HuH-7 (cell line): ENCODE measurements at places on chromosomes 16 and 17.

- DNase-seq: no peak
Measured at GRCh38 chr16:82867485-82867884, 240.7 kb downstream of the CDH13 start.

GRCh38 chr16:69093974-69094373 lies 11.5 kb upstream of the HAS3 start:
- no peak for DNase-seq

DNA sequence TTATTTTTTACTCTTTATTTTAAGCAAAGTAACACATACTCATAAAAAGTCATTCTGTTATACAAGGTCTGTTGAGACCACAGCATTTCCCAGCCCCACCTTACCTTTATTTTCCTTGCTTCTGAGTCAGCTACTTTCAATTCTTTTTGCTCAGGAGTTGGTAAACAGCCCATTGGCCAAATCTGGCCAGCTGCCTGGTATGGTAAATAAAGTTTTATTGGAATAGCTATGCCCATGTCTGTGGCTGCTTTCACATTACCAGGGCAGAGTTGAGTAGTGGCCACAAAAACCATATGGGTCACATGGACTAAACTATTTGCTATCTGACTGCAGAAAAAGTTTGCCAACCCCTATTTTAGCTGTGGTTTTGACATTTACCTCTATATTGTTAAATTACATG lies 3.4 kb upstream of the NSRP1 start:
- DNase-seq: no peak

GRCh38 chr17:27991462-27991993 lies 50.9 kb upstream of the NLK start:
- no peak for DNase-seq

DNA sequence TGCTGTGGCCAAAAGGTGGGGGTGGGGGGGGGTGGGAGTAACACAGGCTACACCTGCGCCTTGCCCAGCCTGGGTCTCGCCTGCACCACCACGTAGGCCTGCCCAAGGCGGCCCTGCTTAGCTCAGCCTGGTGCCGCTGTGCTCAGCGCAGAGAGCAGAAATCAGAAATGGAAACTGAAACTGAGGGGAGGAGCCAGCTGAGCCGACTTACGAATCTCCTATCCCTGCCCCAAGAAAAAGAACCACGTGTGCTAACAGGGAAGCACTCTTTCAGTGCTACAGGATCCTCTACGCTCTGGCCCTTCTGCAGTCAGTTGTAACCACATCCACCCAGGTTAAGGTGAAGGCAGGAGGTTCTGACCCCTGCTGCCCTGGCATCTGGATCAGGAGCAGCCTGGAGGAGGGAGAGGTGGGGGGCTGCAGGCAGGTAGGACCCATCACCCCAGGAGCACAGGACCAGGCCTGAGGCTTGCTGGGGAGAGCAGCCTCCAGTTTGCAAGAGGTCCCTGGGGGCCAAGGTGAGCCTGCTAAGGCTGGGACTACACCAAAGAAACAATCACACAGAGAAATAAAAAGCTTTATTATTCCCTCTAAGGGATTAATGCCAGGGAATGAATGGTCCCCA lies at the start of gene DHX58:
Gene DHX58 (minus strand): TSS at position 163 of the 625 bp plus-strand sequence. CDS start 822 bp downstream, outside the sequence.
- no peak for DNase-seq

GRCh38 chr16:13335879-13336278 lies 434.5 kb downstream of the SHISA9 start:
- no peak for DNase-seq

DNA sequence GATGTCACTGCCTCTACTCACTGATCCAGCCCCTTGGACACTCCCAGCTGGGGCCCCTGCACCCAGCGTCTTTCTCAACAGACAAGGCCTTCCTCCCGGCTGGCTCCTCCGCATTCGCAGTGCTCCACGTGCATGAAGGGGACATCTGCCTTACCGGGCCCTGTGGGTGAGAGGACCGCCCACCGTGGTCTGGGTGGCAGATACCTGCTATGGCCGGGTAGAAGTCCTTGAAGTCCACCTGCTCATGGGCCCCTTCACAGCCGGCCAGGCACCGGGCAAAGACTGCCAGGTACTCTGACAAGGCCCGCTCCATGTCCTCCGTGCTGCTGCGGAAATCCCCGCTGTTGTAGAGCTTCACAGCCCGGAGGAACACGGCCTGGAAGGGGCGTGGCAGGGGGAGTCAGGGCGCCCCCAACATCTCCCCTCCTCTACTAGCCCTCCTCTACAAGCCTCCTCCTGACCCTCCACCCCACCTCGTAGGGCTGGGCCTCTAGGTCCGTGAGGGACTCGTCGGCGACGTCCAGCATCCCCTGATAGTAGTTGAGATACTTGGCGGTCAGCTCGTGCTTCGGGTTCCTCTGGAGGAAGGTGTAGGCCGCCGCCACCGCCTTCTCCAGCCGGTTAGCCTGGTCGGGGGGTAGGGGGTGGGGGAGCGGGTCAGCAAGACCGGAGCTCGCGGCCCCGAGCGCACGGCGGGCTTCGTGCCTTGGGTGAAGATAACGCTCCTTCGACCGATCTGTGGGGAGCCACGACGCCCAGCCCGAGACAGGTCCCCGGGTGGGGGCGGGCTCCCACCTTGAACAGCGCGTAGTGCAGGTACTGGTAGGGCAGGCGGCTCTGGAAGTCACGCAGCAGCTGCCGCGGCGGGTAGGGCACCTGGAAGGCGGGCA lies 845 bp downstream of the P3H4 start:
- DNase-seq: no peak

DNA sequence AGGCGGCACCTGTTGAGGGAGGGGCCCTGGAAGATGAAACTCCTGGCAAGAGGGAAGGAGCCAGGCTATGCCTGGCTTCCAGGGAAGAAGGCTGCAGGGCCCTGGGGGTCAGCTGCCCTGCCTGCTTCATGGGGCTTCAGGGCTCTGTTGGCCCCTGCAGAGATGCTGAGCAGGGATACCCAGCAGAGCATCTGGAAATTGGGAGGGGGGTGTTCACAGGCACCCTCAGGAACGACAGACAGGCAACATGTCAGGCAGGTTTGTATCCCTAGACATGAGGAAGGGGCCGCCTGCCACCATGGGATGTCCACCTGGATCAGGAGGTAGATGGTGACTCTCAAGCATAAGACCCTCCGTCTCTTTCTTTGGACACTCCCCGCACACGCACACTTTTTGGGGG lies 13.8 kb upstream of the ZNF423 start:
- no peak for DNase-seq

DNA sequence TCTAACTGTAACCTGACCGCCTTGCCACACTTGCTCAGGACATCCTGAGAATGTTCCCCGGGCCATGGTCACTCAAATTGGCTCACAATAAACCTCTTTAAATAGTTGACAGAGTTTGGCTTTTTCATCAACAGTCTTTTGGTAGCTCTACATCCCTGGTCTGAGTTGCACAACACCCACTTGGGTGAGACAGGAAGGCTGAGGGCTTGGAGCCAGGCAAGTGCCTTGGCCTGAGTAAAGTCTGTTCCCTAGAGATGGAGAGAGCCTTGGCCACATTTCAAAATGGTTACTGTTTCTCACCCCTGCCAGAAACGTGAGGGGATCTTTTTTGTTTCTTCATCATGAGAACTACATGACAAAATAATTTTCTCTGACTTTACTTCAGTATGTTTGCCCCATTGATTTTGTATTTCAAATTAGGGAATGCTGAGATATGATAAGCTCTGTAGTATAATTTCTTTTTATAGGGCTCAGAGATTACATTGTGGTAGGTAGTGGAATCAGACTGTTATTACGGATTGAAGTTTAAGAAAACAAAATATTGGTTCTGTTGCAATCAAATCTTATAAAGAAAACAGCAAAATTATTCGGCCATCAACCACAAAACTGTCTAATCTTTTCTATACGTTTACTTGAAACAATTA lies 53.9 kb upstream of the NETO2 start:
- DNase-seq: no peak

- no peak for DNase-seq
Measured at GRCh38 chr17:49459401-49459984, 35.6 kb upstream of the NGFR start.

- no peak for DNase-seq
Measured at GRCh38 chr17:15039366-15039765, 225.8 kb downstream of the PMP22 start.

DNA sequence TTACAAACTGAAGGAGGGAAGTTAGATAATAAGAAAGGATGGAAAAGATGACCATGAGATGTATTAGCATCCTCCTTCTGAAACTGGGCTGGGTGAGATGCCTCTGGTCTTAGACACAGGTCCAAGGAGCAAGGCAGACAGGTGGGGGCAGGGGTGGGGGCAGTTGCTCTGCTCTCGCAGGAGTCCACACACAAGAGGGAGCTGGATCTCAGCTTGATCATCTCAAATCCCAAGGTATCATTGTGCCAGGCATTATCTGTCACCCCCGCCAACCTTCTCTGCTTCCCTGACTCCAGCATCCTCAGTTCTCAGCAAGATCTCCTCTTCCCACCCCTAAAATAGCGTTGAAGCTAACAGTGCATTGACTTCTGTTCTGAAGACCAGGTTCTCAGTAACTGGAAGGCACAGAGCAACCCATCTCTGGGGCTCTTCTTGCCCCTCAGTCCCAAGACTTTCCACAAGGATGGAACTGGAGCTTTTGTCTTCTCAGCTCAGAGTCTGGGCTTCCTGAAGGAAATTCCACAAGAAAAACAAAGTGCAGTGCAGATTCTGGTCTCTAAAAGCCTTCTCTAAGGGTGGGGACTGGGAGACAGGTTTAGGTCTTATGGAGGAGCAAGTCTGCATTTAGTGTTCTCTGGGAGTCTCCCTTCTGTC lies 1.6 kb downstream of the FLOT2 start:
- no peak for DNase-seq

DNA sequence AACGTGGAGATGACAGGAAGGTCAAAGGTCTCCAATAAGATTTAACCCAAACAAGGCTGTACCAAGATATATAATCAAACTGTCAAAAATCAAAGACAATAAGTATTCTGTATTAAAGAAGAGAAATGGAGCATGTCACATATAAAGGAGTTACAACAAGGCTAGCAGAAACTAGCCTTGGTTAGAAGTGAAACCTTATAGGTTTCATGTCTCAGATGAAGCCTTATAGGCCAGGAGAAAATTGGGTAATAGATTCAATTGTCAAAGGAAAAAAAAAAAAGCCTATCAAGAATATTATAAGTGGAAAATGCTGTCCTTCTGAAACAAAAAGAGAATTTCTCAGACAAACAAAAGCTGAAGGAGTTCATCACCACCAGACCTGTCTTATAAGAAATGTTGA lies 419.4 kb downstream of the CDH11 start:
- DNase-seq: no peak

GRCh38 chr16:10013364-10013763 lies 168.9 kb downstream of the GRIN2A start:
- no peak for DNase-seq

GRCh38 chr17:45775576-45776011 lies 8.5 kb upstream of the CRHR1 start:
- no peak for DNase-seq

DNA sequence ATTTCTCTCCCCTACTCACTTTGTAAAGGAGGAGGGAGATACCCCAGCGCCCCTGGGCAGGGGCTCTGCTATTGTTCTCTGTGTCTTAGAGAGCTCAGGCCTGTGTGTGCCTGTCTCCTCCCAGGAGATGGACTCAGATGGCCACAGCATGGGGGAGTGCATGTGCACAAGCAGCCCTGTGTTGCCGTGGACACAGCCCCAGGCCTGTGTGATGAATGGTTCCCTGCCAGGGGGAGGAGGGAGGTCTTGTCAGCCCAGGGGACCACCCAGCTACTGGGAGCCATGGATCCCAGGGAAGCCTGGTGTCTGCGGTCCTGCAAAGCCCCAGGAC lies 26.3 kb downstream of the GINS2 start:
- DNase-seq: no peak

- no peak for DNase-seq
Measured at GRCh38 chr17:80822021-80822699, 169.5 kb upstream of the CHMP6 start.

DNA sequence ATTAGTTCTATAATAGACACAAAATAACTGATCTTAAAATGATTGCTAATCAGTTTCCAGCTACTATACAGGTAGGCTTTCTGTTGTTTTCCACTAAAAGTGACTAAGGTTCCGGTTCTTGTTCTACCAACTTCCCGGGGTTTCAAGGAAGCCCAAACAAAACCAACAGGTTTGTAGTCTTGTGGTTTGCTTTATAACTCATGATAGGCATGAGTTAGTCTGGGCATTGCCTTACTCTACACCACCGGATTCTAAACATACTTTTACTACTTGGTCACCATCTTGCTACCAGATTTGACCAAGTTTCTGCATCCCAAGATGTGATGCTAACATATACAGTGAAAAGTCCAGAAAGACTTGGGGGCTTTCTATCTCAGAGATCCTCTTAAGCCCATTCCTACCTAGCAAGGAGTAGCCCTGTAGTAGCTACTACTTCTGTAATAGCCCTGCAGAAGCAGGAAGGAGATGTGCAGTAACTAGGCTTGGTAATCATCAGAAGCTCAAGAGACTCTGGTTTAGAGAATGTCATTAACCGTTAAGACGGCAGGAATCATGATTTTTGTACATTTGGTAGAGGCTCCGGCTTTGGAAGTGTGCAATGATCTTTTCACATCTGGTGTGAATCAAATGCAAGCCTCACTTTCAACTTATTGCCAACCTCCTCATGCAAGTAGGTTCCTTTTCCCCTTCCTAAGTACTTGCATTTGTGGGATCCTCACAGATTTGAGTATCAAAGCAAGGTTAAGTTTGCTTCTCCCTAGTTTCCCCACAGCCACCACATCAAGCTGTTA lies 1.6 kb downstream of the FAM117A start:
- DNase-seq: no peak

GRCh38 chr17:44655983-44656710 lies at the start of gene MEIOC:
Gene MEIOC, plus strand, starts transcription at chr17:44656468. Its CDS starts 146 bp downstream, at chr17:44656614.
- no peak for DNase-seq

DNA sequence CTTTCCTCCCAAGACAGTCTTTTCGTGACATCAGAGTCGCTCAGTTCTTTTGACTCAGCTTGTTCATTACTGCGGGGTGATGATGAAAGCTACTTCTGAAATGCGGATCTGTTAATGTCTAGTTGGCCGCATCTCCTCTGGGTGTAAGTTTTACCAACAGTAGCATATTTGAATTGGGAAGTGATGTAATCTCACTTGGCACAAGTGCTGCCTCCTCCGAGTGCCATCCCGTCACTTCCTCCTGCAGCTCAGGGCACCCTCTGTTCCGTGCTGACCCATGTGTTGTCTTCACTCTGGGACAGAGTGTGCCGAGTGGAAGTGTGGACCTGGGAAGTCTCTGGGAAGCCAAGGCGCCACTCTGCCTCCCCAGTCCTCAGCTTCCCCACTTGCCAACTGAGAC lies 8.9 kb downstream of the ADAD2 start:
- no peak for DNase-seq

GRCh38 chr17:39147221-39148185 lies 3.9 kb downstream of the PLXDC1 start:
- no peak for DNase-seq

GRCh38 chr16:72856797-72857196 lies 191.1 kb downstream of the ZFHX3 start:
- peak; percentile 81 for DNase-seq
